Esophagus (tissue), 2 donors: ENCODE measurements at places on chromosomes 5 and 9. TPM values are rescaled to one million over a fixed set of nuclear protein-coding genes. Genes with fewer than 3 reads are reported as not detected.

ESM1 gene
- not detected for polyA plus RNA-seq

RPL12 gene
- 3,023 TPM for polyA plus RNA-seq

RGS3 gene
- polyA plus RNA-seq: 10.2 TPM

STPG3 gene
- not detected for polyA plus RNA-seq

SLC25A2 gene
- polyA plus RNA-seq: 0.29 TPM

PCDHA9 gene
- not detected for polyA plus RNA-seq

GHR gene
- 1.2 TPM for polyA plus RNA-seq

SLC6A19 gene
- not detected for polyA plus RNA-seq

PPP3R2 gene
- not detected for polyA plus RNA-seq

OR2K2 gene
- not detected for polyA plus RNA-seq

SPATA6L gene
- polyA plus RNA-seq: 1.4 TPM

FOXE1 gene
- 3.5 TPM for polyA plus RNA-seq

OTP gene
- not detected for polyA plus RNA-seq

PRRX2 gene
- polyA plus RNA-seq: 1.7 TPM

OR1L1 gene
- not detected for polyA plus RNA-seq

CTNND2 gene
- polyA plus RNA-seq: not detected

JAK2 gene
- 3.9 TPM for polyA plus RNA-seq

INSL4 gene
- polyA plus RNA-seq: not detected

KCNN2 gene
- polyA plus RNA-seq: 0.21 TPM

PCDHAC1 gene
- 0.01 TPM for polyA plus RNA-seq

PCDH1 gene
- polyA plus RNA-seq: 42.6 TPM

NCS1 gene
- polyA plus RNA-seq: 16.4 TPM

SPINK1 gene
- 0.76 TPM for polyA plus RNA-seq

NR3C1 gene
- 10.7 TPM for polyA plus RNA-seq

FGF18 gene
- polyA plus RNA-seq: 0.06 TPM

PAEP gene
- polyA plus RNA-seq: not detected

SCGB3A2 gene
- not detected for polyA plus RNA-seq

FBXO10 gene
- 2.1 TPM for polyA plus RNA-seq

OR13J1 gene
- not detected for polyA plus RNA-seq

SLC45A2 gene
- not detected for polyA plus RNA-seq

FOXI1 gene
- not detected for polyA plus RNA-seq

TAF11L5 gene
- not detected for polyA plus RNA-seq
